ENCODE measurements at places on chromosomes 3 and 15. TPM values are rescaled to one million over a fixed set of nuclear protein-coding genes. Genes with fewer than 3 reads are reported as not detected.

PRTG gene
- 0.14 TPM for polyA plus RNA-seq

GOLGA6L10 gene
- 0.85 TPM for polyA plus RNA-seq

POPDC2 gene
- polyA plus RNA-seq, result 1.6 TPM

STRA6 gene
- 1.1 TPM for polyA plus RNA-seq

OSBPL10 gene
- 3.3 TPM for polyA plus RNA-seq

STOML1 gene
- polyA plus RNA-seq, result 40.5 TPM

CISH gene
- 2.2 TPM for polyA plus RNA-seq

SCAMP2 gene
- 70.3 TPM for polyA plus RNA-seq

SENP7 gene
- 4.0 TPM for polyA plus RNA-seq

NLGN1 gene
- polyA plus RNA-seq, result 6.3 TPM

SRPRB gene
- polyA plus RNA-seq, result 27.6 TPM

IGSF11 gene
- polyA plus RNA-seq, result 11.9 TPM

STAB1 gene
- polyA plus RNA-seq, result 10.7 TPM

SV2B gene
- polyA plus RNA-seq, result 61.6 TPM

SIAH2 gene
- polyA plus RNA-seq, result 29.4 TPM

VILL gene
- 5.1 TPM for polyA plus RNA-seq

TICRR gene
- 3.1 TPM for polyA plus RNA-seq

HES1 gene
- polyA plus RNA-seq, result 18.2 TPM

LYZL4 gene
- not detected for polyA plus RNA-seq

SKOR1 gene
- polyA plus RNA-seq, result 0.49 TPM

SOX14 gene
- polyA plus RNA-seq, result 0.15 TPM

KLHL40 gene
- polyA plus RNA-seq, result not detected

GREM1 gene
- polyA plus RNA-seq, result 4.4 TPM

EIF1B gene
- 115 TPM for polyA plus RNA-seq

USP8 gene
- polyA plus RNA-seq, result 17.2 TPM

GOLGA8K gene
- polyA plus RNA-seq, result not detected

TEX55 gene
- 0.37 TPM for polyA plus RNA-seq

A4GNT gene
- not detected for polyA plus RNA-seq

CACNA2D3 gene
- 3.7 TPM for polyA plus RNA-seq

SAMD7 gene
- polyA plus RNA-seq, result not detected

BUB1B gene
- polyA plus RNA-seq, result 22.6 TPM

VWA5B2 gene
- 8.0 TPM for polyA plus RNA-seq

CYP1A2 gene
- polyA plus RNA-seq, result not detected

Measured in brain (organoid and tissue), 16 donors.